ENCODE measurements at places on chromosomes 2 and 18.
A peak's percentile ranks its signal among the peaks of the same experiment; 100 is the strongest.

DNA sequence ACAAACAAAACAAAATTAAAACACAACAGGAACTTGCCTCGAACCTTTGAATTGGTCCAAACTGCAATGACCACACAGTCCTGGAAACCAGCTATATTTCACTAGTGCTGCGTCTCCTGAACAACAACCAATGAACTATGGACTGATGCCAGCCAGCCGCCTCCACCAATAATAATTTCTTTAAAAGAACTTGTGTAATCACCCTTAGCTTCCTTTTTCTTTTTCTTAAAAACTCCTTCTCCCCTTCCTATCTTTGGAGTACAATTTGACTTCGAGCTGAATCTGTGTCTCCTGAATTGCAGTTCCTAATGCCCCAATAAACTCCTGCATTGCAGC, 1.6 kb upstream of the CXXC1 start:
- H3K4me3 ChIP-seq: no peak overlapping the region
- H3K27me3 ChIP-seq: no peaks in the 10 kb centered on the region
- H3K36me3 ChIP-seq: peaks cover 9% of the 10 kb centered on the region
- H3K4me1 ChIP-seq: peaks cover 5% of the 10 kb centered on the region
- no peak overlapping the region for H3K27ac ChIP-seq

- H3K27ac ChIP-seq: no peak overlapping the region
- DNase-seq: peak; percentile 17
- peaks cover 7% of the 10 kb centered on the region for H3K36me3 ChIP-seq
- H3K4me3 ChIP-seq: no peak overlapping the region
- H3K27me3 ChIP-seq: no peaks in the 10 kb centered on the region
These were observed 57.5 kb downstream of the AP1S3 start for GRCh38 chr2:223779877-223780276.

- H3K4me3 ChIP-seq: no peak overlapping the region
- H3K27me3 ChIP-seq: no peaks in the 10 kb centered on the region
- H3K27ac ChIP-seq: no peak overlapping the region
- no peaks in the 10 kb centered on the region for H3K36me3 ChIP-seq
- DNase-seq: no peak
These were observed 189.0 kb downstream of the GALNT1 start for GRCh38 chr18:35770376-35771014.

DNA sequence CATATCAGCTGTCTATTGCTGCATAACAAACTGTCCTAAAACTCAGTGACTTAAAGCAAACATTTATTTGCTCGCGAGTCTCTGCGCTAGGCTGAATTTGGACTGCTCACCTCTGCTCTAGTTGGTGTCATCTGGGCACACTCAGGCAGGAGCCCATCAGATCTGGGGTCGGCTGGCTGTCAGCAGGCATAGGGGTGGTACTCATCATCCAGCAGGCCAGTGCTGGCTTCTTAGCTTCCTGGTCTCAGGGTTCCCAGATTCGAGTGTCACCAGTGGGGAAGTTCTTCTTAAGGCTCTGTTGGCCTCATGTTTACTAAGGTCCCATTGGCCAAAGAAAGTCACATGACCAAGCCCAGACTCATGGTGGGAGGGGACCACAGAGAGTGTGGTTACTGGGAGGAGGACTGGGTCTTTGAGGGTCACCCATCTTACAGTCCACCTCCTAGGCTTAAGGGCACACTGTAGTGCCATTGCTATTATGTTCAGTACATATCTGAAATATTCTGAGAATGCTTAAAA, 71.6 kb upstream of the ATG16L1 start:
- H3K4me1 ChIP-seq: no peaks in the 10 kb centered on the region
- H3K4me3 ChIP-seq: no peak overlapping the region
- H3K36me3 ChIP-seq: no peaks in the 10 kb centered on the region
- H3K27me3 ChIP-seq: no peaks in the 10 kb centered on the region
- H3K27ac ChIP-seq: no peak overlapping the region
- DNase-seq: no peak

GRCh38 chr18:22639561-22639960, 221.8 kb upstream of the CTAGE1 start:
- H3K27me3 ChIP-seq: no peaks in the 10 kb centered on the region
- DNase-seq: no peak
- no peak overlapping the region for H3K27ac ChIP-seq
- no peak overlapping the region for H3K4me3 ChIP-seq
- H3K4me1 ChIP-seq: no peaks in the 10 kb centered on the region

DNA sequence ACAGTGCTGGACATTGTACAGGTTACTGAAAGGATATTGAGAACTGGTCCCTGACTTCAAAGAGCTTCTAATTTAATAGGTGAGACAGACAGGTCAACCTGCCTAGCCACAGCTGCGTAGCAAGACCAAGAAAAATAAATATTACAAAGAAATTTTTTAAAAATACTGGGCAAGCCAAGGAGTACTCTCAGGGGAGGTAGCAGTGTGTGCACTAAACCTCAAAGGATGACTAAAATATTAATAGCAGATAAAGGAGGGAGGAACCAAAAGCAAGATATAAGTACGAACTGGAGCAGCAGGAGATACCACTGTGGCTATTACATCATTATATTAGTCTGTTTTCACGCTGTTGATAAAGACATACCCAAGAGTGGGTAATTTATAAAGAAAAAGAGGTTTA, 14.9 kb downstream of the SCG2 start:
- no peaks in the 10 kb centered on the region for H3K36me3 ChIP-seq
- no peak overlapping the region for H3K27ac ChIP-seq
- 0 out of 2 replicates have a peak, but pooled peaks cover 4% of the 10 kb centered on the region for H3K4me1 ChIP-seq

DNA sequence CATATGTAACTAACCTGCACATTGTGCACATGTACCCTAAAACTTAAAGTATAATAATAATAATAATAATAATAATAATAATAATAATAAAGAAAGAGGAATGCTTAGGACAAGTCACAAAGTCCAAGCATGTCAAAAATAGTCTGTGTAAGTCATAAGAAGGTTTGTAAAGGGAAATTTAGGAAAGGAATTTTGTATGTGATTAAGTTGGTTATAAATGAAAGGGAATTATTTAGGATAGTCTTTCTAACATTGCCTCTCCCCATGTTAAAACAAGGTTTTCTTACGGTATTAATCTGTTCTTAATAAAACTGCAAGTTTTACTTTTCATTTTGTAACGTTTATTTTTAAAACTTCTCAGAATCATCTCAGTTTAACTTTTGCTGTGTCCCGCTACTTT, 62.8 kb downstream of the SESTD1 start:
- H3K27ac ChIP-seq: no peak overlapping the region
- H3K36me3 ChIP-seq: no peaks in the 10 kb centered on the region
- H3K4me3 ChIP-seq: no peak overlapping the region

- no peak overlapping the region for H3K27ac ChIP-seq
- H3K36me3 ChIP-seq: no peaks in the 10 kb centered on the region
- peaks cover 4% of the 10 kb centered on the region for H3K4me1 ChIP-seq
- H3K27me3 ChIP-seq: no peaks in the 10 kb centered on the region
These were observed 61.0 kb upstream of the NFE2L2 start for GRCh38 chr2:177325554-177325953.
